ENCODE measurements at places on chromosomes 4 and X.

- DNase-seq, result no peak
Observed at GRCh38 chr4:187961171-187961570, 34.4 kb upstream of the ZFP42 start.

- DNase-seq, result no peak
Observed at GRCh38 chr4:144223149-144223548, 82.6 kb upstream of the GYPA start.

DNA sequence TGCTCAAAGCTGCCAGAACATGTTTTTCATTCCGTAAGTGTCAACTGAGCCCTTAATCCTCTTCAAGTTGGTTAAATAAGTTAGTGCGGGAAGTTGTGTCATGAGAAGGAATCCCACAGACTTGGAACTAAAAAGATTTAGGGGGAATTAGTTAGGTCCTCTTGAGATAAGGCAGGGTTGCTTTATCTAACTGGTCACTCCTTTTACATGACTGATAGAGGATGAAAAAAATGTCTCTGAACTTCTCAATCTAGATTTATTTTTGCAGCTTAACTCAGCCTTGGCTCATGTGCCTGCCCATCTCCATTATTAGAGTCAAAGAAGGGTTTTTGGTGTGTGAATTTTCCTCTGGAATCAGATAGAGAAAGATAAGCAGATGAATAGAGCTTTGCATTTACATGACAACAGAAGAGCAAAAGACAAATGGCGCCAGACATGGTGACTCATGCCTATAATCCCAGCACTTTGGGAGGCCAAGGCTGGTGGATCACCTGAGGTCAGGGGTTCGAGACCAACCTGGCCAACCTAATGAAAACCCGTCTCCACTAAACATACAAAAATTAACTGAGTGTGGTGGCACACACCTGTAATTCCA lies 882.9 kb downstream of the RPA4 start:
- DNase-seq, result no peak

DNA sequence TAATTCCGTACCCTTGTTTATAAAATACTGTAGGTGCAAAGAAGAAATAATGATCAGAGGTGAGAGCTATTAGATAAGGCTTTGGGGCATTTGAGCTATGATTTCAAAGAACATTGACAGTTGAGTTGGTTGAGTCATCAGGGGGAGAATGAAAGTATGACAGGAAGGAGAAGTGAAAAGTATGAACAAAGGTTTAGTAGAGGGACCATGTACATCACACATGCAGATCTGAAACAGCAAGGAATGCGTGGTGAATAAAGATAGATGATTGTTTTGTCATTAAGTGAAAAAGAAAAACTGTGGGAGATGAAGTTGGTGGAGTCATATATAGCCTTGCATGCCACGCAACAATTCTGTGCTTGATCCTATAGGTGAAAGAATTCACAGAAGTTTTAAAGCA lies 163.1 kb downstream of the ARAP2 start:
- no peak for DNase-seq

DNA sequence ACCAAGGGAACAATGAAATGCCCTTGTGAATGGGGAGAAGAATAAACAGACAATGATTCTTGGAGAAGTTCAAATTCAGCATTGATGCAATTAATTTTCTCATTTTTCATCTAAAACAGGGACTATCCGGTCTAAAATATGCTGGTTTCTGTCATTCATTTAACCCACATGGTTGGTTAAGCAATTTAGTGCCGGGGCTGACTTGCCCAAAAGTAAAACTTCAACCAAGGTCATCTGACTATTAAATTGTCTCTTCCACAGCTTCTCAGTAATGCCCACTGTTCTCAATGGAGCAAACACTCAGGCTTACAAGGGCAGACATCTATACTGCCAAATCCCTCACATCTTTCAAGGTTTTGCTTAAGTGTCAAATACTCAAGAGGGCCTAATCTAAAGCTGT lies 51.3 kb downstream of the ANXA10 start:
- no peak for DNase-seq

- no peak for DNase-seq
Observed at GRCh38 chr4:143254491-143255226, 69.9 kb downstream of the USP38 start.

DNA sequence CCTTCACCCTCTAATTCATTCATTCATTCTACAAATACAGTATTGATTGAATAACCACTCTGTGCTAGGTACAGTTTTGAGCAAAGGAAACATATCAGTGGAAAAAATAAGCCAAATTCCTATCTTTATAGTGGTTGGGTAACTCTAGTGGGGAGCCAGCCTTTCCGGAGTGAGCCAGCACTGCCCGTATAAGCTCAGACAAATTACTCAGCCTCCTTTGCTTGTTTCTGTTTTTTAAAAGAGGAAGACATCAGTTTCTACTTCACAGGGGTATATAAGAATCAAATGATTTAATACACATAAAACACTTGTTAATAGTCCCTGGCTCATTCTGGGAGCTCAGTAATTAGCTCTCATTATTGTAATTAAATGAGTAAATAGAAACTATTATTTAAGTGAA lies 238.2 kb upstream of the MAD2L1 start:
- DNase-seq, result no peak

GRCh38 chr4:123200051-123200940 lies 196.3 kb upstream of the SPRY1 start:
- DNase-seq, result no peak
